Activated gamma-delta T cell treated with anti-CD3 and anti-CD28 coated beads, Interleukin-2, amount 50 U/mL, for 16 hours (primary cell): ENCODE measurements at places on chromosomes 5 and 9.

- DNase-seq: no peak
Measured at GRCh38 chr5:147223948-147224791, 10.7 kb upstream of the STK32A start.

DNA sequence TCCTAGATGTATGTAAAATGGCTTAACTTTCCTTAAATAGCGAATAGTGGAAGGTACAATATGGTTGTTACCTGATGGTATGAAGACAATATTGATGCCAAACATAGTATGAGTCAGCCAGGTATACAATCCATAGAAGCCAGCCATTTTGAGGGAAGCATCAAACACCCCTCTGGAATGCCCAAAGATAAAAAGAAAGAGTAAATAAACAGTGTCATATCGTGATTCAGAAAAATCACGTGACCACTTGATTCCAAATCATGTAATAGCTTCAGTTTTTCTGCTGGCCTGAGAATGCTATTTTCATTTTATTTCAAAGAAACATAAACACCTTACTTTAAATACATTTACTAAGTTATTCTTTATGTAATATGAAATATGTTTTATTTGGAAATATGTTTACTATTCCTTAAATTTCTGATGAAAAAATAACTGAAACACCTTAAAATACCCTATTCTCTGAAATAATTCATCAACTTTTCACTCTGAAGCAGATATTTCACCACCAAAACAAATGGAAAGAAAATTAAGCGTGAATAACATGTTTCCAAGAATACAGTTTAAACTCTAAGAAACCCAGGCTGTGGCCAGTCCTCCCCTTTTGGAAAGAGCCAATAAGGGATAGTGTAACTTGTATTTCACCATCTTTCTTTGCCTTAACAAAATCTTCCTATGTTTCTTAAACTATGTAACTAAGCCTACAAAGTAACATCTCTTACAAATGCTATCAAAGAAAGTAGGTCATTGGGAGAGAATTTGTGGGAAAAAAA, 24.8 kb upstream of the CTNNAL1 start:
- DNase-seq: no peak

DNA sequence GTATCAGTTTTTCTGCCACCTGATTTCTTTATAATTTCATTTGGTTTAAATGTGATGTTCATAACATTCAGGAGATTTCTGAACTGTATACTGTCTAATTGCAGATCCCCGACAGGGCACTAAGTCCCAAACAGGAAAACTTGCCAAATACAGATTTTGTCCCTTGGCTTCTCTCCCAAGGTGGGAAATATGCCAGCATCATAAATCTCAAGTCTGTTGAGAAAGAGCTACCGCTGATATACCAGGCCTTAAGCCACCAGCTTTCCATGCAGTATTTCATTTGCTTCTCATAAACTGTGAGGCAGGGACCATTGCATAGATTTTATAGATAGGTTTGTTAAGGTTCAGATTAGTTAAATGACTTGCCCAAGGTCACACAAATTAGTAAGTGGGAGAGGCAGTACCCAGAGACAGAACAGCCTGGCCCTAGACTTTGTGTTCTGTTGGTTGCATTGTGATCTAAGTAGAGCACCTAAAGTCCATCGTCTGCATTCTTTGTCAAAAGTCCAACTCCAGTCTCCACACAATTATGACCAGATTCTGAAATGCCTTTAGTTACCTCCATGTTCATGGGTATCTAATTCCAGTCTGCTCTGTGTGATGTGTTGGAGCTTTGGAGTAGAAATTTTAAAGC, 16.2 kb downstream of the GPR21 start:
- DNase-seq: no peak

DNA sequence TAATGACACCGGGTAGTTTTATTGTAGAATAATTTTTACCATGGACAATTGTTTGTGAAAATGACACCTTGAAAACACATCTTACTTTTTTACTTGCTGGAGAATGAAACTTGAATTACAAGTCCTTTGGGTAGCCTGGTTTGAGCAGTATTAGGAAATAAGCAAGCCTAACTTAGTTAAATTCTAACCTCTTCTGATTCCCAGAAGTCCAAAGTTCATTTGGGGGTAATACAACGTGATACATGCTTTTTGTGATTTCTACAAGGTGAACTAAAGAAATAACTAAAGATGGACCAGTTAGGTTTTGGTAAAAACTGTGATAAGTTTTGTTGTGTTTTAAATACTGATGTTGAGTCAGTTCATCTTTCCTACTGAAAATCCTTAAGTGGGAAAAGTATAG, 135.4 kb upstream of the DMRT1 start:
- no peak for DNase-seq
